MV-4-11 (cell line): ENCODE measurements at places on chromosomes 2 and 18.

GRCh38 chr2:235709969-235710879 lies 216.4 kb downstream of the AGAP1 start:
- no peak for DNase-seq

- DNase-seq, result no peak
Measured at GRCh38 chr2:64568836-64569235, 44.7 kb downstream of the AFTPH start.

DNA sequence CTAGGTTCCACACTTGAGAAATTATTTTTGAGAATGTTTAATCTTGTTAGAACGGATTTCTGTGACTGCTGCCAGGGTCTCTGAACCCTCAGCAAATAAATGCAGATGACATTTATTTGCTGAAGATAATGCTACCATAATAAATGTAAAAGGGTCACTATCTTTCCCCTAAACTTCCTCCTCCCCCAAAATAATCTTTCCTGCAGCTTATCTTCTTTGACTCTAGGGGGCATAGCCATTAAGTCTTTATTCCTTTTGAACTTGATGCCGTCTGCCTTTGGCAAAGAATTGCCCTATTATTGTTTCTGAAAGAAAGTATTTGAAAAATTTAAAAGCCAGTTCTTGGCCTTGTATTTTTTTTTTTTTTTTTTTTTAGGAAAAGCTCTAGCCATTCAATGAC lies 63.6 kb upstream of the ACSL3 start:
- DNase-seq, result no peak

GRCh38 chr2:322326-322725 lies 34.4 kb upstream of the ALKAL2 start:
- no peak for DNase-seq

DNA sequence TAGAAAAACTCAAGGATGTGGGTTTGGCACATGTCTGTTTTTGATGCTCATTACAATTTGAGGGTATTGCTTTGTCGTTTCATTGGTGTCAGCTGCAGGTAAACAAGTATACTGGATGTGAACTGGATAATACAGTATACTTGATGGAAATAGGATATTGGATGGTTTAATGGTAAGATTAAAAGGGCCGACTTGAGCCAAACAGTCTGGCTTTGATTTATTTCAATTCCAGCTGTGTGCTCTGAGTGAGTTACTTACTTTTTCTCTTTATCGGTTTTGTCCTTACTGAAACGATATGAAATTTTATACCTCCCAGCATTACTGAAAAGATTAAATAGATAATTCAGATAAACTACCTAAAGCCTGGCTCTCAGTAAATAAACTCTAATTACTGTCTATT lies 227.6 kb downstream of the ASXL3 start:
- DNase-seq, result no peak
